Stimulated activated CD8-positive, alpha-beta memory T cell treated with anti-CD3 and anti-CD28 coated beads, Interleukin-4, amount 100 ng/mL, for 1 hour (primary cell): ENCODE measurements at places on chromosomes 13 and 19.
A peak's percentile ranks its signal among the peaks of the same experiment; 100 is the strongest.

- no peak for DNase-seq
These were observed 12.2 kb upstream of the EVI5L start for GRCh38 chr19:7817801-7818200.

GRCh38 chr13:107518292-107518691 is 697.0 kb downstream of the LIG4 start:
- no peak for DNase-seq

GRCh38 chr19:16542910-16543472 is 754 bp upstream of the CHERP start:
- no peak for DNase-seq

- no peak for DNase-seq
These were observed at the start of gene GAPDHS for GRCh38 chr19:35533201-35533821. Gene GAPDHS (plus strand): TSS chr19:35533456. CDS start chr19:35533528, 72 bp downstream.

DNA sequence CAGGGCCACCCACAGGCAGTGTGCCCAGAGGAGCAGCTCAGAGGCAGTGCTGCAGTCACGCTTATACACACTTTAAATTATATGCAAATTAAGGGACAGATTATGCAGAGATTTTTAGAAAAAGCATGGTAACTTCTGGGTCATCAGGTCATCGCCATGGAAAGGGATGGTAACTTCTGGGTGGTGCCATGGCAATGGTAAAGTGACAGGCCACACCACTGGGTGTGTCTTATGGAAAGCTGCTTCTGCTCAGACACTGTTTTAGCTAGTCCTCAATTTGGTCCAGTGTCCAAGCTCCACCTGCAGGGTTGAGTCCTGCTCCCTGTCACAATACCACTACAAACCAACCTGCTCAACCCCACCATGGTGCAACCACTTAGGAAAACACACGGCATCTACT is 29.9 kb upstream of the LSM14A start:
- no peak for DNase-seq

DNA sequence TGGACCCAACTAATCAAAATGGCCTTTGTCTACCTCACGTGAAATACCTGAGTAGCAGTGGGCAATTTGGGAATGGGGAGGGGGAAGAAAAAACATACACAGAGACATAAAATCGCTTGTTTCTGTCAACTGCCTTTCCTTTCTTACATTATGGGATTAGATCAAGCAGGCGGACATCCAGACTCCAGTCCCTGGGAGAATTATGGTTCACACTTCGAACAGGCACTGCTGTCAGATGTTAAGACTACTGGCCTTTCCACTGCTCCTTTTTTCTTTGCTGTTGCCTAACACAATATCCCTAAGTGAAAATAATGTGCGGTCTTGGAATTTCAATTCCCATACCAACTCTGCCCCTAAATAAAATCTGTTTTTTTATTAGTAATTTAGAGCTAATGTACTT is 1719.7 kb upstream of the SLC10A2 start:
- no peak for DNase-seq

GRCh38 chr13:73531014-73531413 is 472.2 kb downstream of the KLF5 start:
- DNase-seq, result no peak

DNA sequence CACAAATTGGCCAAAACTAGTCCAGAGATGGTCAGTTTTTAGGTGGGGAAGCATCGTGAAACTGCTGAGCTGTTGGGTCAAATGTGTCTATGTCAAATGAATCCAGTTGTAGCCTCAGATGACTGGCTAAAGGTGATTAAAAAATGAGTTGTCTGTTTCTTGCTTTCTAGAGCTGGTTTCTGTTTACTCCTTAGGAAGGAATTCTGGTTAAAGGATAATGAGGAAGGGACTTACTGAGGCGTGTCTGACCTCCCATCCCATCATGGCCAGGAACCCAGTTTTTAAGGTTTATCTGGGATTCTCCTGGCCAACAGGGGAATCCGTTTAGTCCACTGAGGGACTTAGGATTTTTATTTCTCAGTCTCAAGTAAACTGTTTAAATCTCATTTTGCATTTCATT is 256.5 kb downstream of the UQCRFS1 start:
- DNase-seq, result no peak

DNA sequence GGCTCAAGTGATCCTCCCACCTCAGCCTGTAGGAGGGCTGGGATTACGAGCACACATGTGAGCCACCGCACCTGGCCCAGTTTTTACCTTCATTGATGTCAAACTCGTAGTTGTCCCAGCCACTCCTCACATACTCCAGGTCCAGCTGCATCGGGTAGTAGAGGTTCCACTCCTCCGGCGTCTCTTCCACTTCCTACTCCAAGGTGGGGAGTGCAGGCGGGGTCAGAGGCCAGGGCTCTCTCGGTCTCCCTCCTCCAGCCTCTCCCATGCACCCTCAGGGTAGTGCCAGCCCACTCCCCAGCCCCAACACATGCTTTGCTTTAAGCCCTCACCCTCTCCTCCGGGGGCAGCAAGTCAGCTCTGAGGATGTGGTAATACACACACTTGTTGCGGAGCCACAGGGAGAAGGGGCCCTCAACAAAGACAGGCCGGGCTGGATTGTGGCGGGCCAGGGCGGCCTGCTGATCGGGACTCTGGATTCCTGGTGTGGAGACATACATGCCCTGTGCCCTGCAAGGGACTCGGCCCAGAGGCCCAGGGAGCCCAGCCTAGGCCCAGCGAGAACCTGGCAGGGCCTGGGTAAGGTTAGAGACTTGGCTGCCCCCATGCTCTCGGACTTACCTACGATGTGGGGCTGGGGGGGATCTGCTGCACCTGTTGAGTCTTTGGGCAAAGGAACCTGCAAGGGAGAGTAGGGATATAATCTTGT is 1.9 kb upstream of the ZNF653 start:
- DNase-seq, result no peak

- DNase-seq, result no peak
These were observed 9.5 kb downstream of the STOML3 start for GRCh38 chr13:38981096-38981495.

- no peak for DNase-seq
These were observed 668.4 kb downstream of the DIAPH3 start for GRCh38 chr13:59495299-59495698.

GRCh38 chr13:33862016-33862415 is 44.1 kb downstream of the RFC3 start:
- no peak for DNase-seq

DNA sequence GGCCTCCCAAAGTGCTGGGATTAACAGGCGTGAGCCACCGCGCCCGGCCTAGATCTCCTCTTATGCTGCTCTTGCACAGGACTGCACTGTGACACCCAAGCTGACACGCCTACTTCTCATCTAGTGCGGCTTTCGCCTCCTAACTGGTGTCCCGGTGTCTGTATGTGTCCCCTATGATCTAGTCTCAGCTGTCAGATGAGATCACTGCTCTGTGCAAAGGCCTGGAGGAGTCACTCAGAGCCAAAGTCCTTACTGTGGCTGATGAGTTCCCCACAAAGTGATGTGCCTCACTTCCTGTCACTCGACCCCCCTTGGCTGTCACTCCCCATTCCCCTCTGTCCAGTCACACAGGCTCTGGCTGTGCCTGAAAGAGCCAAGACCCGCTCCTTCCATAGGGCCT is 2.5 kb downstream of the ZNF556 start:
- no peak for DNase-seq

DNA sequence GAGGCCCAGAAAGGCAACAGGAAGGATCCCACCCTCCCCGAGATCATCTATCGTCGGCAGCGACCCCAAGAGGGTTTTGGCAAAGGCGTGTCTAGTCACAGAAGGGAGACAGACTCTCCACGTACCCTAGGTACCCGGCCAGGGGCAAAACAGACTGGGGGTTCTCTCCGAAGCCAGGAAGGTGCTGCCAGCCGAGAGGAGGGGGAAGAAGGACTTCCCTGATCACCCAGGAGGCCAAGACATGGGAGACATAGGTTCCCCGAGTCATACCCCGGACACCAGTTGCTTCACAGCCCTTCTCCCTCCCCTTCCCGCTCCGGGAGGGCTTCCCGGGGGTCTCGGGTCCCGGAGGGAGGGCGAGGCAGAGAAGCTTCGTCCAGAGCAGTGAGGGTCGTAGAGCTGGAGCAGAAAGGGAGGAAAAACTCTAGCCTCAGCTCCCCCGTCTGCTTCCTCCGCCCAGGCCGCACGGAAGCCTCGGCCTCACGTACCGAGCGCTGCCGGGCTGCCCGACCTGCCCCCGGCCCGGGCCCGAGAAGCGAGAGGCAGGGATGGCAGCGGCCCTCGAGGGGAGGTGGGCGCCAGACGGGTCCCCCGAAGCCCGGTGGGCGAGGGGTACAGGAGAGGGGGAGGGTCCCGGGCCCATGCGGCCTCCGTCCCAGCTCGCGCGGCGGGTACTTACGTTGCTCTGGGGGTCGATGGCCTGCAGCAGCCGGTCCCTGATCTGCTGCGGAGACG is 644 bp downstream of the MED26 start:
- peak; percentile 5 for DNase-seq

- DNase-seq, result no peak
These were observed 67.9 kb downstream of the CCDC70 start for GRCh38 chr13:51929699-51930098.

GRCh38 chr19:54199401-54199800 is 1.3 kb upstream of the RPS9 start:
- no peak for DNase-seq

DNA sequence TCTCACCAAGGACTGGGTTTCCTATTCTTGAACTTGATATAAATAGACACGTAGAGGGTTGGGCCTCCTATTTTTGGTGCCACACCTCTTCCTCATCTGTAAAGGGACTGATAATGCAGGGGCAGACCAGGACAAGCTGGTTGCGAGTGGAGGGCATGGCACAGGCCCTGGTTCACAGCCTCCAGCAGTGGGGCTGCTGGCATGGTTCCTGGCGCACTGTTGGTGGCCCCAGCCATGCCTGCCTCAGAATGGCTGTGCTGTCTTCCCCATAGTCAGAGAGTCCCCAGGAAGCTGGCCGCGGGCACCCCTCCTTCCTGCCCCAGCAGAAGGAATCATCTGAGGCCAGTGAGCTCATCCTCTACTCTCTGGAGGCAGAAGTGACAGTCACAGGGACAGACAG is 10.5 kb upstream of the OVOL3 start:
- DNase-seq, result no peak

GRCh38 chr13:113337976-113338375 is 26.0 kb downstream of the GRTP1 start:
- DNase-seq, result no peak

- no peak for DNase-seq
These were observed 440.1 kb upstream of the NBEA start for GRCh38 chr13:34502011-34502410.

- no peak for DNase-seq
These were observed 8.9 kb downstream of the HAS1 start for GRCh38 chr19:51714848-51715247.

GRCh38 chr13:100625447-100625846 is 36.9 kb upstream of the GGACT start:
- no peak for DNase-seq

DNA sequence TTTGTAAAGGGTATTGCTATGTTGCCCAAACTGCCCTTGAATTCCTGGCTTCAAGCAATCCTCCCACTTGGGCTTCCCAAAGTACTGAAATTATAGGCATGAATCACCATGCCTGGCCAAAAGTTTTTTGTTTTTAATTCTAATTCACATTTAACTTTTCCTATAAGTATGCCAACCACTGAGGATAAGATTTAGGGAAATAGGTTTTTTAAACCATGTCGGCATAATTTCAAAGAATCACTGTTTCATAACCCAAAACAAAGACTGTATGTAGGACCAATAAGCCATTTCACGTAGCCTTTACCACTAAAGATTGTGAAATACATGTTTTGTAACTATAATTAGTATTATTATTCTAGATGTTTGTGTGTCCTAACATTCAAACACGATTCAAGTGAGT is 8.2 kb downstream of the ZDHHC20 start:
- no peak for DNase-seq

DNA sequence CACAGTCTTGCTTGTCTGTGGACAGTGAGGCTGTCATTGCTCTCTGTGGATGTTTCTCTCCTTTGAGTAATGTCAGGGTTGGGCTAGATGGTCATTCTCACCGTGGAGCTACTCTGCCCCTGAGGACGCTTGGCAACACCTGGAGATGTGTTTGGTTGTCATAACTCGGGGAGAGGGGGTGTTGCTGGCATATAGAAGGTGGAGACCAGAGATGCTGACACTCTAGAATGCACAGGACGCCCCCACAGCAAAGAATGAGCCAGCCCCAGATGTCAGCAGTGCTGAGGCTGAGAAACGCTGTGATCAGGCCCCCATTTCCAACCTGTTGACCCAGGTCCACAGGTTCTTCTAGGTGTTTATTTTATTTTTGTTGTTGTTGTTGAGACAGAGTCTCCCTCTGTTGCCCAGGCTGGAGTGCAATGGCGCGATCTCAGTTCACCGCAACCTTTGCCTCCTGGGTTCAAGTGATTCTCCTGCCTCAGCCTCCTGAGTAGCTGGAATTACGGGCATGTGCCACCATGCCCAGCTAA is 4.6 kb downstream of the CCDC124 start:
- no peak for DNase-seq

DNA sequence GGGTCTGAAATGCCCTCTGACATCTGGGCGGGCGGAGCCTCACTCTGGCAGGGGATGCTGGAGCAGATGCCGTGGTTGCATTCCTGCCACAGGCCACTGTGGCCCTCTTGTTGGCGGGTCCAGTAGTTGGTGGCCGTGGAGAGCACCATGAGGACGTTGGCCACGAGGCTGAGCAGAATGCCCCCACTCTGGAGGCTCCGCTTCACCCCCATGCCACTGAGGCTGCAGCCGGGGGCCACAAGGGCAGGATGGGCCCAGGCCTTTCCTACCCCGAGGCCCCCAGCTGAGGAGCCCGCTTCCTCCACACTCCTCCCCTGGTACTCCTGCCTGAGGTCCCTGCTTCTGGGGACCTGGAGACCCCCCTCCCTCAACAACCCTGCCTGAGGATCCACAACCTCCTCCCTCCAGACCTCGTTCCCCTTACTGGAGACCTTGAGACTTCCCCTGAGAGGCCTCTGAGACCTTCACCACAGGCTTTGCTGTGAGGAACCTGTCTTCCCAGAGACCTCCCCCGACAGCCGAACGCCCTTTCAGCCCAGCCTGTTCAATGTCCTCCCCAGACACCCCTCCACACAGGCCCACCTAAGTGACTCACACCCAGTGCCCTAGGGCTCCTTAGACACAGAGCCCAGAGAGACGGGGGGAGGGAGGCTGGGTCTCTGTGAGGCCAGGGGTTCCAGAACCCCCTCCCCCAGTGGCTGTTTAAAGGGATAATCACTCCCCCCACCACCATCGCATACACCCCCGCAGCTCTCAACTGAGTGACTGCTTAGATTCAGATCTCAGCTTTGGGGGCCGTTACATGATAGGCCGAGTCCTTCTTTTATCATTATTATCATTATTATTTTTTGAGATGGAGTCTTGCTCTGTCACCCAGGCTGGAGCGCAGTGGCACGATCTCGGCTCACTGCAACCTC is at the start of gene CLDND2:
CLDND2 (minus strand) TSS at position 638 of the 917 bp plus-strand sequence; CDS start at position 212, 426 bp downstream.
- peak; percentile 14 for DNase-seq

DNA sequence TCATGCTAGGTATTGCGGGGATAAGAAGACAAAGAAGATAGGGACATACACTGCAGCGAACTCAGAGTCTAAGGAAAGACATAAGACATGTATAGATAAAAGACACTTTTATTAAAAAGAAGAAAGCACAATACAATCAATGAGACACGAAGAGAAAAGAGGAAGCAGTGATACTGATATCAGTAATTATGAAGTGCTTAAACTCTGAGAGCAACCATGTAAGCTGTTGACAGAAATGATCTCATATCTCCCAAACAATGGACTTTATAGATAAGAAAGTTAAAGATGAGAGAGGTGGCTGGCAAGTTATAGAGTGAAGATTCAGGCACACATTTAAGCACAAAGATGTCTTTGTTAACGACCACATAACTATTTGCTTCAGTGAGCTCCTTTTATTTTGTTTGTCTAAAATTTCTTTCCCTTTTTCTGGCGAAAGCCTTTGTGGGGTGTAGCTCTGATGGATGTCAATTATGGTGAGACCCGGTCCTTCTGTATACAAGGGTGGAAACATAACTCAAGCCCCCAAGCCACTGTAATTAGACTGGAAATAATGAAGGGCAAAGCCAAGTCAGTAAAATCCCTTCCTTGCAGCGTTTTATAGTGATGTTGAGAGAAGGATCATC is 818.0 kb upstream of the SLC10A2 start:
- no peak for DNase-seq
